ENCODE measurements at places on chromosomes 2 and 18.

DNA sequence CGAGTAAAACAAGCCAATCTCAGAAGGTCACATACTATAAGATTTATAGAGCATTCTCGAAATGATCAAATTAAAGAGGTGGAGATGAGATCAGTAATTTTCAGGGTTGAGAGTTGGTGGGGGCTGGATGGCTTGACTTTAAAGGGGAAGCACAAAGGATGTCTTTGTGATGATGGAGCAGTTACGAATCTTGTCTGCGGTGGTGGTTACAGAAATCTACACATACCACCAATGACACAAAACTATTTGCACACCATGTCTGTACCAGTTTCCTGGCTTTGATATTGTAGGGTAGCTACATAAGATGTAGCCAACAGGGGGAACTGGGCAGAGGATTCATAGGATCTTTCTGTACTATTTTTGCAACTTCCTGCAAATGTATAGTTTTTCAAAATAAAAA lies 190.6 kb upstream of the SMIM21 start:
- DNase-seq = no peak

DNA sequence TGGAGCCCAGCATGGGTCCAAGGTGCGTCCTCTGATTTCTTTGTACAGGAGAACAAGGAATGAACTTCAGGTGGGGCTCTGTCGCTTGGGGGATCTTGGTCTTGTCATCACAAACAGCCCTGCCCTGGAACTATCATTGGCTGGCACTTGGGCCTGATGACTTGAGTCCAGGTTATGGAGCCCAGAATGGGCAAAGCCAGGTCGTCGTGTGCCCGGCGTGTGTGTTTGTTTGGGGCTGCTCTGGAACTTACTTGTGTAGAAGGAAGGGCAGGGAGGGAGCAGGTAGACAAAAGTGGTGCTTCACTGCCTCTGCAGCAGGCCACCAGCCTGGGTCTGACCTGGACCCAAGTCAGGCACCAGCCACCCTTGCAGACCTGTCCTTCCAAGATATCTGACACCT lies 306.3 kb upstream of the HS6ST1 start:
- DNase-seq = no peak

DNA sequence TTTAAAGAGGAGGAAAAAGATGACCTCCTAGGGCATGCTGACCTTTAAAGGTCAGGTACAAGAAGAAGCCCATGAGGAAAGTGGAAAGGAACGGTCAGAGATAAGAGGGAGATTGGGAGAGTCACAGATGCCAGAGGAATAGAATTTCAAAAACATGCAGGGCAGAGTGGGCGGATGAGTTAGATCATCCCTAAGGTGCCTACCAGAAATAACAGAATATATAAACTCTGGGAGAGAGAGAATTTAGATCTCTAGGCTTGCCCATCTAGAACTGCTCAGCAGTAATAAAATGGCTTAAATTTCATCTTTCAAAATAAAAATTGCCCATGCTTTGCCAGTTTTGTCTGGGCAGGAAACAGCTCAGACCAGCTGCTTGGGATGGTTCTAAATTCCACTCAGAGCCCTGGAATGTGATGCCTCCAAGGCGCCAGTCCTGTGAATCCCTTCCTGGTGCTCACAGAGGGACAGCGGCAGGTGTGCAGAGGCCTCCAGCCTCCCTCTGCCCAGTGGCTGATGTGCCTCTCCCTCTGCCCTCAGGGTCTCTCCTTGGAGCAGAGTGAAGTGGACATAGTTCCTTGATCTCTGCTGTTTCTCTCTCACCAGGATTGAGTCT lies 130.9 kb downstream of the ANTXR1 start:
- DNase-seq = no peak

DNA sequence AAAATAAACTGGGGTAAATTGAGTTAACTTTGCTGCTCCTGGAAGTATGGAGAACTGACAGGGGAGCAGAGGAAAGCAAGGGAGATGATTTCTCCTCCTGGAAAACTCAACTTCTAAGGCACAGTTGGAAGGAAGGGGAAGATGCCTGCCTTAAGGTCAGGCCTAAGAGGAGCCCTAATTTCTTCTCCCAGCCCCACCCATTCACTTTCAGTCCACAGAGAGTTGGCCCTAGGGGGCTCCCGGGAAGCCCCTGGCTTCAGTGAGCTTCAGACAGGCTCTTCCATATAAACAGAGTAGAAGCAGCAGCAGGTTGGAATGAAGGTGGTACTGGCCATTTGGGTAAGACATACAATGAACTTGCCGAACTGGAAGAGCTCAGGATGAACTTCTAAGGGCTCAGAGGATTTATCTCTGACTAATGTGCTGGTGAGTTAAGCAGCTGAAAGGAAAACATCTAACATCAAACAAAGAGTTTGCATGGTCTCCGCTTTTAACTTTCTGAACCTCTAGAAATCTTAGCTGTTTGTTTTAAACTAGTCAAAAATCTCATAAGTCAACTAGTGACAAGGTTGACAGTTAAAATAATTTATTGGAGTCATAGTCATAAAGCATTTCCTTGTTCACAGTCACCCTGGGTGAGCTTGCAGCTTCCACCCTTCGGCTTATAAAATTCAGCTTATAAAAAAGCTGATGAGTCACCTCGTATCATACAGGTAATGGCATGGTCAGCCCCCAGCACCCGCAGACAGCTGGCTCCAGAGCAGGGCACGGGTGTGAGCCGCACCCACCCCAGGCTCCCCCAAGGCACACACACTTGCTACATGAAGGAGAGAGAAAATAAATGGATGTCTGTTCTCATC lies 9.8 kb downstream of the MALL start:
- no peak for DNase-seq

DNA sequence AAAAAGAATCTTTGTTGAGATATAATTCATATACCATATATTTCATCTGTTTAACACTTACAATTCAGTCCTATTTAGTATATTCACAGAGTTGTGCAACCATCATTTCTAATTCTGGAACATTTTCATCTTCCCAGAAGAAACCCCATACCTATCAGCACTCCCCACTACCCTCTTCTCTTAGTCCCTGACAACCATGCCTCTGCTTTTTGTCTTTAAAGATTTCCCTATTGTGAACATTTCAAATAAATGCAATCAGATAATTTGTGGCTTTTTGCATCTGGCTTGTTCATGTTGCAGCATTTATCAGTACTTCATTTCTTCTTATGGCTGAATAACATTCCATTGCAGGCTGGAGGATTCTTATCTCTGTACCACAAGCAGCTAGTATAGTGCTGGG lies 305.9 kb upstream of the MEX3C start:
- no peak for DNase-seq

DNA sequence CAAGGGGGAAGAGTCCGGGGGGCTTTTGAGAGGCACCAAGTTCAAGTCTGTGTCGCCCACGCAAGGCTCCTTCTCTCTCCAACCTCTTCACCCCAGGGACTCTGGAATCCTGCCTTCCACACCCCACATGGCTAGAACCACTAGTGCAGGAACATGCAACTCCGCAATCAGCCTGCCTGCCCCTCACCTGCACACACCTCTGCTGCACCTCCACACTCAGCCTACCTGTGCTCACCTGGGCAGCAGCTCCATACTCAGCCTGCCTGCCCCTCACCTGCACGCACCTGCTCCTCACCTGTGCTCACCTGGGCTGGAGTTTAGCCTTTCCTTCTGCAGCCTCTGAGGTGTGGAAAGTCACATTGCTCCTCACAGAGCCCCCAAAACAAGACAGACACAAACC lies 277.4 kb downstream of the NDUFA10 start:
- DNase-seq = no peak

- no peak for DNase-seq
These were observed 48.1 kb downstream of the MERTK start for GRCh38 chr2:111946294-111947114.

- DNase-seq = no peak
These were observed 16.9 kb upstream of the CFAP36 start for GRCh38 chr2:55502590-55503141.

- no peak for DNase-seq
These were observed 86.6 kb upstream of the AFF3 start for GRCh38 chr2:100228967-100229366.

DNA sequence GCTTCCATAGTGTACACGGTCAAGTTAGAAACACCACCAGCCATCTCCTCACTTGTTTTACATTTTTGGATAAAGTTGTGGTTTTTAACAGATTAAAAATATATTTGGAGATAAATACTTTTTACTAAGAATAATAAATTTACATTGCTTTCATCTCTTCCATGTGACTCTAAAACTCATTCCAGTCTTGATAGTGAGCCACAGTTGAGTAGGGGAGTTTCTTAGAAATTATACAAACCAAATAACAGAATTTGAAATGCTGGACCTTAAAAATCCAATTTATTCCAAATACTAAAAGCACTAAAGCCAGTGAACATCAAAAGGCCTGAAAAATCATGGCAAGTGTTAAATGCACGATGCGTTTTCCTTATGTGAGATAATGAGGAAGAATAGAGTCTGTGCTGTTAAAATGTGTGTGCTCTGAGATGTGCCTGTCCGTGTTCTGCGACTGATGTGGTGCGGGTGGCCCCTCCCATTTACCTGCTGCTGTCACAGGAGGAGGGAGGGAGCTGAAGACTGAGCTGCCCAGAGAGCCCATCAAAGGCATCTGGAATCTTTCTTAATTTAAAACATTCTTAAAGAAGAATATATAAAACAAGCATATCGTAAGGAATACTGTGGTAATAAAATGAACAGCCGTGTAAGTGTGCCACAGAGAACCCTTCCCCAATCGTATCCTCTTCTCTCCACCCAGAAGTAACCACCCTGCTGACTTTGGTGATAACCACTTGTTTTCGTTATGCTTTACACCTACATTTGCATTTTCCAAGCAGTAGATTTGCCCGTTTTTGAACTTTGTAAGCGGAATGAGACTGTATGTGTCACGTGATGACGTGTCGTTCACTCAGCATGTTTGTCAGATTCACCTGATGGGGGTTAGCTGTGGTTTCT lies 57.0 kb upstream of the TXNDC2 start:
- DNase-seq = no peak

DNA sequence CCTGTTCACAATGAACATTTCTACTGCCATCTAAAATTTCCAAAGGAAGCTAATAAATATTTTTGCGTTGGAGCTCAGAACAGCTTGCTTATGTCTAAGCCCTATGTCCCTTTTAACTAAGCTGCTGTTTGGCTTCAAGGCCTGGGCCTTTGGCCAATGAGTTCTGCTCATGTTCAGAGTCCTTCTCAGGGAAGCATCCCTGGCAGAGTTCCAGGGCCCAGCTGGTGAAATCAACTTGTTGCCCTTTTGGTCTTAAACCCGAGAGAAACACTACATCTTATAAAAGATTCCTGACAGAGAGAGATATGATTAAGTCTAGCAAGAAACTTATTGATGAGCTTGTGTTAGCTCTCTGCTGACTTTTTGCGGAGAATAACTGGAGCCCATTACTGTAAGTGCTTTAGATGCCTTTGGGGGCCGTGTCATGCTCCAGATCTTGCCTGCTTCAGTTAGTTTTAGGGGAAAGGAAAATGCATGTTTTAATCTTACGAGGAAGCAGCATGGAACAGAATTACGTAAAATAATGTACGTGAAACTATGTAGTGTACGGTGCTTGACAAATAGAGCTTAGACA lies 102.5 kb upstream of the NOSTRIN start:
- no peak for DNase-seq

GRCh38 chr2:47404356-47404755 lies 1.4 kb downstream of the MSH2 start:
- no peak for DNase-seq

GRCh38 chr2:45707661-45708060 lies 56.2 kb downstream of the PRKCE start:
- DNase-seq = no peak

DNA sequence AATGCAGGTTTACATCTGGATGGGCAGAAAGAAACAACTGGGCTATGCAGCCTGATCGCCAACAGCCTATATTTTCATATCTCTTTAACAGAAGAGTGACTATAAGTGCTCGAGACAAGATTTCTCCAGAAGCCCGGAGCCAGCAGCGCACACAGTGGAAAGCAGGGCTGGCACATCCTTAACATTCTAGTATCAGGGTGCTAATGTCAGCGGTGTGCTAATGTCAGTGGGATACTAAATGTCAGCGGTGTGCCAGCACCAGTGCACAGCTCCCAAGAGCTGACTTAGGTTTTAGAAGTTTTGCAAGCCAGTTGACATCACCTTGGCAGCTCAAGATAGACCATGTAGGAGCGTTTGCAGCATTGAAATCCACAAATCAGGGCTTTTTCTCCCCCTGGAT lies 8.3 kb downstream of the BMP10 start:
- no peak for DNase-seq

DNA sequence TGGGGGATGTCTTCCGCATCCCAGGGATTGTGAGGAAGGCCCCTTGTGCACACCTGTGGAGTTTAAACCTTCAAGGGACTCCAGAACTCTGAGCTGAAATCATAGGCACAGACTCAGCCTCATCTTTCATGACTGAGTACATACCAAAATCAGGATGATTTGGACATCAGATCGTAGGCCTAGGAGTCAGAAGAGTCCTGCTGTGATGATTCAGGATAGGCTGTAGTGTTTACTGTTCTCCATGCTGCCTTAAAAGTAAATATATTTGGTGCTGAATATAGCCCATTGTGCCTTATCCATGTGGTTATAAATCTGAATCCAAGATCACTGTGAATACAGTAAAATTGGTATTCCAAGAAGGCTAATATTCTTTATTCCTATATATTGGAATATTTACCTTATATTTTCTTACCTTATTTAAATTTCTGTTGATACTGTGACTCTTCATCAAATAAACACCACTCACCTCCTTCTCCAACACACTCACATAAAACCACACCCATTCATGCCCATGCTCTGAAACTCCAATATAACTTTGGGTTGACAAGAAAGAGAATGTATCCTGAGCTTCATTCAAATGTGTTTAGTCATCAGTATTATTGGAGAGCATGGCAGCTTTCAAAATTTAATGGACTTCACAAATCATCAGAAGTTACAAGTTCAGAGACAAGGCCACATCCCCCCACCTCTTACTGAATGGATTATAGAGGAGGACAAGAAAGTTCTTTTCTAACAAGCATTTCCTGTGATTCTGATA lies 561.4 kb upstream of the LINC00305 start:
- DNase-seq = no peak

- DNase-seq = no peak
These were observed 6.1 kb downstream of the STK11IP start for GRCh38 chr2:219603771-219604170.

- no peak for DNase-seq
These were observed 7.8 kb upstream of the UGT1A9 start for GRCh38 chr2:233663911-233664310.

DNA sequence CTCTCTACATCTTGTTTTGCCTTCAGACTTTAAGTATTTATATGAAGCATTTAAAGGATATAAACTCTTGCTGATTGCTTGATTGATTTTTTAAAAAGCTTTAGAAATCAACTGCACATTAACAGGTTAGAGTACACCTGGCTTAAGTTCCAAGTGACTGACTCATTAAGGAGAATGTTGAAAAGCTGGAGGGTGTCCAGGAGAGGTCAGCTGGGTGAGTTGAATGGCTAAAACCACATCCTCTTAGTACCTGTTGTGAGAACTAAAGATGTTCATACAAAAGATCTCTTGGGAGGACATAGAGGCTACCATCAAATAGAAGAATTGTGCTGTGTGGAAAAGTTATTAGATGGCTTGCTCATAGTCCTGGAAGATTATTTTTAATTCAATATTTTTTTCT lies 206.8 kb downstream of the TXNL1 start:
- no peak for DNase-seq

GRCh38 chr2:26707747-26708146 lies 15.2 kb downstream of the KCNK3 start:
- no peak for DNase-seq

GRCh38 chr2:11835403-11835802 lies 89.0 kb downstream of the LPIN1 start:
- no peak for DNase-seq
